ENCODE measurements at places on chromosomes 5 and 9. TPM values are rescaled to one million over a fixed set of nuclear protein-coding genes. Genes with fewer than 3 reads are reported as not detected.

DNA sequence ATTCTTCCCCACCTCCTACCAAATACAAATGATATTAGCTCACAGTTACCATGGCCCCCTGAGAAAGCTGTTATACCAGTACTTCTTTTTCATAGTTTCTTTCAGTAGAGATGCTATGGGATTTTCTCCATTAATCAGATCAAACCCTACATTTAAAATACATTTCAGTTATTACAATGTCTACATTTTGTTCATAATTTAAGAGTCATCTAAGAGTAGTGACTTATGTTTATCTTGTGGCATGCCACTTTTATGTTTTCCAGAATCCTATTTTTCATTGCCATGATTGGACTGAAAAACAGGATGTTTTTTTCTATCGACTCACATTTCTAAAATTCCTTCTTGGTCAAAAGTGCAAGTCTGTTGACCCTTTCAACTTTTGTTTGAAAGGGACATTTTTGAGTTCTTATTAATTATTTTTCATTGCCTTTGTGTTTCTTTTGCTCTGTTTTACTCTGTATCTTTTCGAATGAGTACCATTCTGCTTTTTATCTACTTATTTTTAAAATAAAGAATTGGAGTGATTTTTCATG is 77.4 kb upstream of the ANXA1 start:
- no peaks in the 10 kb centered on the region for H3K4me1 ChIP-seq
- peaks cover 93% of the 10 kb centered on the region for H3K27me3 ChIP-seq
- no peak overlapping the region for H3K4me3 ChIP-seq
- no peak for DNase-seq
- no peak overlapping the region for H3K27ac ChIP-seq

DNA sequence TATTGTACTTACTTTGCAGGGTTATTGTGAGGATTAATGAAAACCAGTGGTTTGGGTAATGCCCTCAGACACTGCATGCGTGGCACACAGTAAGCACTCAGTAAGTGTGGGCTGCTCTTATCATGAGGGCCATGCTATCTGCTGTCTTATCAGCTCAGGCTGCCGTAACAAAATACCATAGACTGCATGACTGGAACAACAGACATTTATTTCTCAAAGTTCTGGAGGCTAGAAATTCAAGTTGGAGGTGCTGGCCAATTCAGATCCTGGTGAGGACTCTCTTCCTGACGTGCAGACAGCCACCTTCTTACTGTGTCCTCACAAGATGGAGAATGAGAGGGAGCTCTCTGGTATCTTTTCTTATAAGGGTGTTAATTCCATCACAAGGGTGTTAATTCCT is 23.9 kb upstream of the SH3PXD2B start:
- peaks cover 24% of the 10 kb centered on the region for H3K4me1 ChIP-seq
- no peaks in the 10 kb centered on the region for H3K27me3 ChIP-seq
- H3K36me3 ChIP-seq, result no peaks in the 10 kb centered on the region
- no peak for DNase-seq

- H3K27me3 ChIP-seq, result peaks cover 50% of the 10 kb centered on the region
- no peaks in the 10 kb centered on the region for H3K4me1 ChIP-seq
- DNase-seq, result peak; percentile 36
- H3K36me3 ChIP-seq, result no peaks in the 10 kb centered on the region
- H3K4me3 ChIP-seq, result no peak overlapping the region
Observed at GRCh38 chr9:1732670-1733069, 282.5 kb upstream of the SMARCA2 start.

DNA sequence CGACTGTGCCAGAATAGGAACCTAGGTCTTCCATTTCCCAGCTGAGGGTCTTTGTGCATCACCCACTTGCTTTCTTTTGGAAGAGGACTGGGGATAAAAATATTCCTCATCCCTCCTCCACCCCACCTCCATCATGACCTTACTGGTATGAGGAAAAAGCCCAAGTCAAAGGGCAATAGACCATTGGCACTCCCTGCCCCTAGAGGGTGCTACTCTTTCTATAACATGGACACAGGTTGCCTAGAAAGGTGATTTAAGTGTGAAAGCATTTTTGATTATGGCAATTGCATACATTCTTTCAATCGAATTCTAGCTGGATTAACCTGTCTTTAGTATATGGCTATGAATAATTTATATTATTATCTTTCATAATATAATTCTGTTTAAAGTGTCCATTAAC is 22.8 kb upstream of the ZNF618 start:
- no peak overlapping the region for H3K27ac ChIP-seq
- H3K4me3 ChIP-seq, result no peak overlapping the region
- H3K27me3 ChIP-seq, result no peaks in the 10 kb centered on the region
- no peaks in the 10 kb centered on the region for H3K36me3 ChIP-seq
- H3K4me1 ChIP-seq, result no peaks in the 10 kb centered on the region
- peak; percentile 46 for DNase-seq

DNA sequence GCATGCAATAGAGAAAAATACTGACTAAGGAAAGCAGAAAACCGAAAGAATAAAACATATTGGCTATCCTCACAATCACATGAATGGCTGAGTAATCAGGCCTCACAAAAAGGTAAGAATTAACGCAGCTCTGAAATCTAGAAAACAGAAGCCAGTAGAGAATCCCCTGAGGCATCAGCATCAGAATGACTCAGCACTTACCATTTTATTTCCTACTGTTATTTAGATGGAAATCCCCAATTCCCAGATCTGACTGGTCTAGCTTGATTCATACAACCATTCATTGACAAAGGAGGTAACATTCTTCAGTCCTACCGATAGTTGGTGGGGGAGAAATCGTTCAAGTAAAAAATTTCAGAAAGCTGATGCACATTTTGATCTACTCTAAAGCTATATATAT is 1408.4 kb upstream of the WWC1 start:
- no peaks in the 10 kb centered on the region for H3K27me3 ChIP-seq
- DNase-seq, result peak; percentile 90
- H3K27ac ChIP-seq, result peak overlapping the region; percentile 20
- H3K36me3 ChIP-seq, result no peaks in the 10 kb centered on the region
- H3K4me3 ChIP-seq, result peak overlapping the region; percentile 48

- no peak overlapping the region for H3K4me3 ChIP-seq
- no peak for DNase-seq
- no peaks in the 10 kb centered on the region for H3K4me1 ChIP-seq
Observed at GRCh38 chr5:136080113-136080482, 51.3 kb downstream of the TGFBI start.

GRCh38 chr5:91158011-91158410 is 225.1 kb downstream of the ARRDC3 start:
- no peak overlapping the region for H3K4me3 ChIP-seq
- no peaks in the 10 kb centered on the region for H3K36me3 ChIP-seq
- H3K27ac ChIP-seq, result no peak overlapping the region
- H3K4me1 ChIP-seq, result peaks cover 15% of the 10 kb centered on the region
- DNase-seq, result no peak
- no peaks in the 10 kb centered on the region for H3K27me3 ChIP-seq

DNA sequence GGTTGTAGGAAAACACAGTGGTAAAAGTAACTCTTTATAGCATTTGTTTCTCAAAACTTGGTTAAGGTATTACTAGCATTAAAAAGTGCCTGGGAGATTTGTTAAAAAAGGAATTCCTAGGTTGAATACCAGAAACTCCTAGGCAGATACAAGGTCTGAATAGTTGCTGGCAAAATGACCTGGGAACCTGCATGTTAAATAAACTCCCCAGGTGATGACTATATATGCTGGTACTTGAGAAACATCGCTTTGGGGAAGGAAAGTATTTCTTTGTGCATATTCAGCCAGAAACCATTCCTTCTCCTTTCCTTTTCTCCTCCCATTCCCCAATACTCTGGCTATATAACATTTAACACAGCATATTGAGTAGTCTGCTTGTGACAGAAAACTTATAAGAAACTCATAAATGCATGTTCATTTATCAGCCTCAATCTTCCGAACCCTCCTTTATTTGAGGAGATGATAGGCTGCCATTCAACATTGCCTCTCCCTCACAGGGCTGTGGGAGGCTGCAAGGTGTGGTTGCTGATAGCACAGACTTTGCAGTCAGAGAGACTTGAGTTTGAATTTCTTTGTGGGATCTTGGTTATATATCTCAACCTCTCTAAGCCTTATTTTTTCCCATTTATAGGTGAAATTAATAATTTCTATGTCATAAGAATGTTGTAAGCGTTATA is 28.7 kb downstream of the PCSK1 start:
- DNase-seq, result no peak
- peaks cover 22% of the 10 kb centered on the region for H3K4me1 ChIP-seq
- no peaks in the 10 kb centered on the region for H3K36me3 ChIP-seq

- H3K4me3 ChIP-seq, result peak overlapping the region; percentile 59
- peak overlapping the region; percentile 73 for H3K27ac ChIP-seq
- H3K4me1 ChIP-seq, result peaks cover 31% of the 10 kb centered on the region
- DNase-seq, result peak; percentile 93
Observed at GRCh38 chr9:108786901-108787689, 68.7 kb downstream of the ACTL7B start.

GRCh38 chr5:56501781-56502557 is 268.8 kb upstream of the ANKRD55 start:
- peaks cover 6% of the 10 kb centered on the region for H3K36me3 ChIP-seq
- H3K4me3 ChIP-seq, result no peak overlapping the region
- H3K27me3 ChIP-seq, result no peaks in the 10 kb centered on the region
- H3K4me1 ChIP-seq, result no peaks in the 10 kb centered on the region
- no peak for DNase-seq

DNA sequence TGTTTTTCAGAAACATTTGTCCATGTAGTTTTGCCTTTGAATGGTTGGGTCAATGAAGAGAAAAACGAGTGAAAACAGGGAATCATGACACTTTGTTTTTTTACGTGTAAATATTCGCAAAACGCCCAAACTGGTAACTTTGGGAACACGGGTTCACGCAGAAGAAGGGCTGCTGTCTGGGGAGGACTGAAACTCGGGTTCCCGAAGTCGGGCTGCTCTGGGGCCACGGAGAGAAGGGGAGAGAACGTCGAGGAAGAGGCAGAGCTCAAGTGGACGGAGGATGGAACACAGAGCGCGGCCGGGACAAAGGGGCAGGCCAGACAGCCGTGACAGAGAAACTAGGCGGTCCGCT is 478 bp upstream of the SETD9 start:
- H3K27me3 ChIP-seq, result no peaks in the 10 kb centered on the region
- H3K4me1 ChIP-seq, result peaks cover 8% of the 10 kb centered on the region
- peak overlapping the region; percentile 99 for H3K4me3 ChIP-seq
- DNase-seq, result no peak
- peak overlapping the region; percentile 99 for H3K27ac ChIP-seq
- no peaks in the 10 kb centered on the region for H3K36me3 ChIP-seq

DNA sequence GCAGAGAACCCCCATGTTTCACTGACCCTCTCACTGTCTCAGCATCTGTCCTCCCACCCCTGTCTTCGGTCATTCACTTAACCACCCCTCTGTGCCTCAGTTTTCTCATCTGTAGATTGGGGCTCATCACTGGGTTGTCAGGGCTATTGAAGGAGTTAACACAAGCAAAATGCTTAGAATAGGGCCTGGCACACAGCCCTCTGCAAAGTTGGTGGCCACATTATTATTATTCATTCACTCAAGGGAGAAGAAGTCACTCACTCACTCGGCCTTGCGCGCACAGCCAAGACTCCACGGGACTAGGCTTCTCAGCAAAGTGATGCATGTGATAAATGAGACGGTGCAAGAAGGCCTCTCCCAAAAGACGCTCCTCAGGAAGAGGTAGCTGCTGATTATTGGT is 8.0 kb downstream of the PDGFRB start:
- no peak overlapping the region for H3K27ac ChIP-seq
- no peaks in the 10 kb centered on the region for H3K27me3 ChIP-seq
- peaks cover 25% of the 10 kb centered on the region for H3K4me1 ChIP-seq

GRCh38 chr9:73200694-73201452 is 49.2 kb downstream of the ANXA1 start:
- H3K4me1 ChIP-seq, result no peaks in the 10 kb centered on the region
- H3K27me3 ChIP-seq, result peaks cover 82% of the 10 kb centered on the region
- DNase-seq, result peak; percentile 44
- H3K4me3 ChIP-seq, result no peak overlapping the region

GRCh38 chr9:37340961-37341360 is 81.5 kb upstream of the GRHPR start:
- H3K4me3 ChIP-seq, result no peak overlapping the region
- no peak overlapping the region for H3K27ac ChIP-seq
- H3K36me3 ChIP-seq, result no peaks in the 10 kb centered on the region

PCDHGB6 gene
- 1.4 TPM for total RNA-seq

FRMD3 gene
- 0.28 TPM for total RNA-seq

HMMR gene
- total RNA-seq, result 29.3 TPM

PRSS3 gene
- total RNA-seq, result 1.4 TPM
